ENCODE measurements at places on chromosomes 6 and 20.

GRCh38 chr6:118187568-118188164 is 280.6 kb downstream of the SLC35F1 start:
- DNase-seq = no peak

DNA sequence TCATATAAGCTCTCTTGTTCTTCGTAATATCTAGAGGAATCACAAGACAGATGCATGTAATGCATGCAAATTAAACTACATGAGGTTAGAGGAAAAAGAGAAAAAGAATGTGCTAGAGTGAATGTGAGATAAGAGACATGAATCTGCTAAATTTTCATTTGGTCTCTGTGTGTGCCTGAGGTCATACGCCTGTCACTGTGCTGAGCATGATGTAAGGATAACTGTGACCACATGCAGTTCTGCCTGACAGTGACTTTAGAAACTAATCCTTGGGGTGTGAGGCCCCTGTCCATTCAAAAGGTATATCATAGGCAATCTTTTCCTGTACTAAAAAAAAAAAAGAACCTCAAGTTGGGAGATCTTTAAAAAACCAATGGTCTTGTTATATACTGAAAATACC is 70.6 kb downstream of the SHPRH start:
- no peak for DNase-seq

GRCh38 chr20:41335591-41335990 is 5.0 kb upstream of the LPIN3 start:
- DNase-seq = no peak

GRCh38 chr6:105429676-105430075 is 26.8 kb upstream of the PREP start:
- peak; percentile 9 for DNase-seq

DNA sequence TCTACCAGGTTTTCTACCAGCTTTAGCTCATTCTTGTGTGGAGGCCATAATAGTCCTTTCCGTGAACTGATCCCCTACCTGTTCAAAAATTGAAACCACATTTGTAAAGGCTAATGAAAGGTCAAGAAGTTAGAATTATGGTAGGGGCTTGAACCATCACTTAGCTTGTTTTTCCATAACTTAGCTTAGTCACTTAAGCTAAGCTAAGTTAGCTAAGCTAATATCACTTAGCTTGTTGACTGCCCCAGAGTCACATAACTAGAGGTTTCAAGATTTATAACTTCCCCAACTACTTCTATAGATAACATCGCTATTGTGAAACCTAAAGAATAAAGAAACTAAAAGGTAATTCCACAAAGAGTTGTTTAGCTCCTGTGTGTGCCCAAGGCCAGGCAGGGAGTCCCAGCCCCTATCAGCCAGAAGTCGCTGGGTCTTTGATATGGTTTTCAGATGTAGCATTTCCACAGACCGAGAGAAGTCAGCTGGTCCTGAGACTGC is 131.8 kb downstream of the VEGFA start:
- no peak for DNase-seq

- no peak for DNase-seq
Measured at GRCh38 chr20:237489-237888, 10.4 kb downstream of the DEFB129 start.

DNA sequence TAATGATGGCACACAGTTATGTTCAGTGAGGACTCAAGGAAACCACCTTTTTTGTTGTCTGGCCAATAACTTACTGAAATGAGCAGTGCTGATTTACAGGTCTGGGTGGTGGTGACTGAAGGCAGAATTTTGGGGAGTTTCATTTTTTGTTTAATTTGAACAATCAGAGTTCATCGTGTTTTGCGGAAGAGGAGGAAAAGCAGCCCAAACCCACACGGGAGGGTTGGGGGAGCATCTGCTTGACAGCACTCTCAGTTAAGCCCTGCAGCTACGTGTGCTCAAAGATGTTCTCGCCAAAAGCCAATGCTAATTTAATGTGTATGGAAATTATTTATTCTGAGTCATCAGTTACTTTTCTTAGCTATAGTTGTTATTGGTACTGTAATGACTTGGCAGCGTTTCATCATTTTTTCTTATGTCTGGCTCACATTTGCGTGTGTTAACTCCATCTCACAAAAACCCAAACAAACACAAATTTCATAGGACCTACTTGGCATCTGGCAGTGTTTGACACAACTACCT is 89.2 kb downstream of the UST start:
- peak; percentile 33 for DNase-seq

GRCh38 chr20:19528286-19529030 is 229.6 kb upstream of the RIN2 start:
- DNase-seq = no peak

- DNase-seq = no peak
Measured at GRCh38 chr6:149493761-149494320, 9.0 kb upstream of the ZC3H12D start.

- DNase-seq = no peak
Measured at GRCh38 chr20:20491110-20491783, 123.3 kb downstream of the INSM1 start.

- no peak for DNase-seq
Measured at GRCh38 chr6:35018182-35018519, 123.0 kb downstream of the TCP11 start.

DNA sequence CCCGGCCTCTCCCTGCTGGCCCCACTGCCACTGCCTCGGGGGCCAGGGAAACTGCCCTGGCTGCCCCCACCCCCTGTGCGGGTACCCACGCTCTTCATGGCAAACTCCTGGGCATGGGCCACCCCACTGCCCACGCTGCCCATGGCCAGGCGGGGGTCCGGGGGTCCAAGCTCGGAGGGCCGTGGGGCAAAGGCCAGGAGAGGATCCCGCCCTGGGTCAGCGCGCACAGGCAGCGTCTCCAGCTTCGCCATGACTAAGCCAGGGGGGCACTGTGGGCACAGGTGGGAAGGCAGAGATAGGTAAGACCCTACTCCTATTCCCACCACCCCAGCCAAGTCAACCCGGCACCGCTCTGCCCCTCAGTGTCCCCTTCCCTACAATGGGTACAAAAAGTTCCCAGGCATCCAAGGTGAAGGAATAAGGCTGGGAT is 6.4 kb downstream of the LZTS3 start:
- no peak for DNase-seq

GRCh38 chr6:123022975-123023374 is 26.9 kb downstream of the CLVS2 start:
- DNase-seq = no peak

- no peak for DNase-seq
Measured at GRCh38 chr6:157246048-157246630, 77.2 kb downstream of the TMEM242 start.

DNA sequence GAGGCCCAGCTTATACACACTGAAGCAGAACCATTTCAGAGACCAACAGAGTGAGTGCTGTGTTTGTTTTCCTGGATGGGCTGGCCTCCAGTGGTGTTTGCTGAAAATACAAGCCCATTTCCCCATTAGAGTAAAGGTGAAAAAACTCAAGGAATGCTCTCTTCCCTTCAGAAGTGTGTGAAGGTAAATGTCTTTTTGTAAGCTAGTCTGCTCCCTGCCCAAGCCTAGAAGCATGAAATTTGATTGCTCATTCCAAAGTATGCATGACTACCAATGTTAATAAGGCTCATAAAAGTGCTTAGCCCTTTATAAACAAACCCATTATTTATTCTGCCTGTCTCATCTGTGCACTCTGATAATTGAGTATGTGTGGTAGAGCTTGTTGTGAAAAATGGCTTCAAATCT is 59.1 kb downstream of the ADGRF1 start:
- no peak for DNase-seq

- peak; percentile 7 for DNase-seq
Measured at GRCh38 chr6:33455051-33455450, 675 bp downstream of the ZBTB9 start.

- DNase-seq = peak; percentile 35
Measured at GRCh38 chr6:22025468-22026163, 271.2 kb downstream of the PRL start.

DNA sequence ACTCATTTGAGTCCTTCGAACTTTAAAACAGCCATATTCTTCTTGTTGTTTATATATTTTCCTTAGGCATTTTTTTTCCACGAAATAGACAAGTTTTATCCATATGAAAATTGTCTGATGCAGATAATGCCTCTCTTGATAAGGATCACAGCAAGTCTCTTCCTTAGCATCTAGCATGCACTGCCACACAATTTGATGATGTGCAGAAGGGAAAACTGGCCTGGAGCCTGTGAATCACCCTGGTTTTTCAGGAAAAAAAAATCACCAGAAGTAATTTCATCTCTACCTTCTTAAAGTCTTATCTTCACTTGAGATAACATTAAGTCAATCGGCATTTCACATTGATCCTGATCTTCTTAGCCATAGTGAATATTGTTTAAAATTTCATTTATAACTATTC is 199.8 kb downstream of the TENT5A start:
- DNase-seq = no peak

All from AG08396 (cell line).